Stimulated activated CD4-positive, alpha-beta T cell treated with anti-CD3 and anti-CD28 coated beads, Interleukin-15, amount 100 ng/mL, for 48 hours (primary cell): ENCODE measurements at places on chromosomes 4 and X.

GRCh38 chrX:70916754-70917153, 8.2 kb upstream of the TEX11 start:
- DNase-seq: no peak

DNA sequence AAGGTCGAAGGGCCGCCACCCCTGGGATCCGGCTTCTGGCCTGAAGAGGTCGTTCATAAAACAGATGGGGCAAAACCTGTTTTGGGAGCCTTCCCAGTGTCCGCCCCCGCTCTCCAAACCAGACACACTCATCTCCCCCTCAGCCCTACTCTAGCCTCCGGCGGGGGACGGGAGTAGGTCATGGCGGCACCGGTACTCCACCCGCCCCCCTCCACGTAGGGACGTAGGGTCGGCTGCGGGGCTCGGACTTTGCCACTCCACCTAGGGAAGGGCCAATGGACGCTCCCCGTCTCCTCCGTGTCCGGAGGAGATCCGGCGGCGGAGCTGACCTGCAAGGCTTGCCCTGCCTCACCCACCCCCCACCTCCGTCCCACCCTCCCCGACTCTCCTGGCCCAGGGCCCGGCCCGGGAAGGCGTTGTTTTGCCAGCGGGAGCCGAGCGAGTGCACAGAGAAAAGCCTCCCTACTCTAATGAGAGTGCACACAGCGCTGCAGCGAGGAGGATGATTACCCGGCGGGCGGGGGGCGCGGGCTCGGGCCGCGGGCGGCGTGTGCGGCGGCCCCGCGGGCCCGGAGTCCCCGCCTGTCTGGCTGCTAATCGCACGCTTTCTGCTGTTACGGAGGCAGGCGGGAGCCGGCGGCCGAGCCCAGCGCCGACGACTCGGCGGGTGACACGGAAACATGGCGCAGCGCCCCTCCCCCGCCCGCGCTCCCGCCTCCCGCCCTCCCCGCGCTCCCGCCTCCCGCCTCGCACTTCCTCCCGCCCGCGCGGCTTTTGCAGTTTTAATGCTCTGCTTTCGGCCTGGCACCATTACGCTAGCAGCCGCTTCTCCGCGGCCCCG, 8.3 kb upstream of the BCOR start:
- no peak for DNase-seq

GRCh38 chrX:7266288-7266687, 118.3 kb upstream of the PUDP start:
- DNase-seq: no peak

- DNase-seq: no peak
These were observed 273.1 kb upstream of the ARSJ start for GRCh38 chr4:114252499-114252898.

- DNase-seq: no peak
These were observed 278.1 kb upstream of the TET2 start for GRCh38 chr4:104868533-104868932.

DNA sequence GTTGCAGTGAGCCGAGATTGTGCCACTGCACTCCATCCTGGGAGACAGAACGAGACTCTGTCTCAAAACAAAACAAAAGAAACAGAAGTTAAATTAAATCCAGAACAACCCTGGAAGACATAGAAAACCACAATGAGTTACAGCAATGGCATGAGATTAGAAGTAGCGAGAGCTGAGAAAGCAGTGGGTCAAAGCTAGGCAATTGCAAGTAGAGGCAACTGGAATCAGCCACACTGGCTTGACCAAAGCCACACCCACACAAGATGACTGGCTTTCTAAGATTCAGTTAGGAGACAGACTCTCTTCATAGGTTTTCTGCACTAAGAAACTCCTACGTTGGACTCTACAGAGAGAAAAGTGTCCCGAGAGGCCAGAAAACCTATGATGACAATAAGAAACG, 443.0 kb downstream of the GPM6A start:
- no peak for DNase-seq
